ENCODE measurements at places on chromosomes 7 and 10.

DNA sequence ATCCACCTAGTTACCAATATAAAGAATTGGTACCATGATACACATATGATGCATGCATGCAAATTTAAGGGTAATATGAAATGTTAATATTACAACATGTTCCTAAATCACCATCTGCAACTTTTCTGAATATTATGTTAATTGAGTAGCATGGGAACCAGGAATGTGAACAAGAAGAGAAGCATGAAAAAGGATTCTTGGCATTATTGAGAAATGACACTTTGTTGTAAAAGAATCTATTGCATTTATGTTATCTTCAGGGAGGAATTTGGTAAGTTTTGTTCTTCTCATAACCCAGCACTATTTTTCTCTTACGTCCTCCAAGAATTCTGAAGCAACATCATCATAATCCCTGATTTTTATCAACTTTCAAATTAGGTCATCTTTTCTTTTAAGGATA is 159.9 kb upstream of the SLC25A13 start:
- no peak for DNase-seq

DNA sequence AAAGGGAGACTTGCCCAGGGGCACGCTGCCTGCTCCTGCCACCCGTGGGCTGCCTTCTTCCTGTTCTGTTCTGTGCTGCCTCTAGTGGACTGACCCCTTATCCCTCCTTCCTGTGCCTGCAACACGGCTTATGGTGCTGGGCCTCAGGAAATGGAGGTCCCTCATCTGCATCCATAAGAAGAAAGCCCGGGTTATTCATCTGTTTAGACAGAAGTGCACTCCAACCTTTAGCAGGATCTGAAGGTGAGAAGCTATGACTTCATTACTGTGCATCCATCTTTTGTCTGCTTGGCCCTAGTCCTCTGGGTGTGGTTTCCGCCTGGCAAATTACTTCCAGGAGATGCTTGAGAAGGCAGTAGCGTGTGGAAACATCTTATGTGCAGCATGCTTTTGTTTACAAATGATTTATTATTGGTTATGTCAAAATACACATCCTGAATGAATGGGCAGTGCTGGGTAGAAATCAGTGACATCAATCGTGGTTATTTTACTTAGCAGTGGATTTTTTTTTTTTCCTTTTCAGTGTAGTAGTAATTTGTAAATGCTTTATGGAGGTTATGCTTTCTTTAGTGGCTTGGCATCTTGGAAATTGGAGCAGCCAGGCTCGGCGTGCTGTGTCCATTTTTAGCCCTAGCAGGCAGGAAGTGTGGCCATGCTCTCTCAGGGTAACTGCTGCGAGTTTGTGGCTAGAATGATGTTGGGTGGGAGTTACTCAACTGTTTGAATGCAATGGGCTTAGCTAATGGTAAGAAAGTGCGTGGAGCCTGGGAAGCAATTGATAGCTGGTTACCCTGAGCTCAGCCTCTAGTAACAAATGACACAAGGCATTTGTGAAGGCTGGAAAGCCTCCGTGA is 12.7 kb downstream of the PTPRE start:
- no peak for DNase-seq

- DNase-seq: no peak
Measured at GRCh38 chr10:124685261-124685660, 58.9 kb downstream of the FAM53B start.

GRCh38 chr10:71999360-72000072 is 35.3 kb downstream of the CHST3 start:
- DNase-seq: no peak

GRCh38 chr10:29692121-29692539 is 57.4 kb upstream of the SVIL start:
- DNase-seq: no peak

DNA sequence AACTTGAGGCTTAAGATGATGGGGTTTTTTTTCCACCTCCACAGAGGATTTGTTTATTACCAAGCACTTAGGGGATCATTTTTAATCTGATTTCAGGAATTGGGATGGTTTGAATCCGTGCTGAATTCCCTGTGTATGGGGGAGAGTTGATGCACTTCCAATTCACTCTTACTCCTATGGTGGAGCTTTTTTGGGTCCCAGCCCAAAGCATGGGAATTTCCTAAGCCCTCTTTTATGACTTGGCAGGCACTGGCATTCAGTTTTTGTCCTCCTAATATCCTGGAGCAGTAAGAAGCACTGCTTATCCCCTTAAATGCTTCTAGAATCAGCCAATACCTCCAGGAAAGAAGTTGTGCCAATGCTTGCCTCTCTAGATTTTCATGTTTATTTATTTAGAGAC is 78.7 kb downstream of the HYCC1 start:
- DNase-seq: no peak

- no peak for DNase-seq
Measured at GRCh38 chr7:151252961-151253711, 4.6 kb upstream of the SMARCD3 start.

DNA sequence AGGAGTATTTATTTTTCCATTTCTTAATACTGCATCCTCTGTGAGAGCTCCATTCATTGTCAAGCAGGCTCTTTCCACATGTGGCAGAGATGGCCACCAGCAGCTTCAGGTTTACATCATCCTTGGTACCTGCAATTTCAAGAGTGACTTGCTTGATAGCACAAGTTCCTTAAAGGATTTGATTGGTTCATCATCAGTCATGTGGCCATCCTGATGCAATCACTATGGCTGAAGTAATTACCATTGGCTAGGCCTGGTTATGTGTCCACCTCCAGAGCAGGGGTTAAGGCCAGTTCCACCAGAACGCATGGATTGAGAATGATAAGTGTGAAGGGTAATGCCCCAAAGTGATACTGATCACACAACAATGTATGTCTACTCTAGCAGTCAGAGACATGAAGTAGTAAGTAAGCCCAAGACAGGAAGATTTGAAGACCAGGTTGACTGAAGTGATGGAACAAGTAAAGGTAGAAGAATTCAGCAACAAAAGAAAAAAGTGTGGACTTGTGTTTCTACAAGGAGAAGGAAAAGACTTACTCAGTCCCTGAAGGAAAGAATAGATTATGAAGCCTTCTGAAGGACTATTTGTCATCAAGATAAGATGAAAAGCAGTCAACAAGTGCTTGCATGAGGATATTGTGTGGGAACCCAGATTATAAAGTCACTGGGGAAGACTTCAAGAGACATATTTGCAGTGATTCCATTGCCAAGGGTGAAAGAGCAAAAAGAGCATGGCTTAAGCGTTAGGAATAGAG is 26.4 kb upstream of the PRKAR2B start:
- no peak for DNase-seq

- DNase-seq: no peak
Measured at GRCh38 chr10:48533951-48534720, 70.7 kb downstream of the ARHGAP22 start.

GRCh38 chr10:60237977-60238758 is 151.5 kb downstream of the ANK3 start:
- DNase-seq: no peak

DNA sequence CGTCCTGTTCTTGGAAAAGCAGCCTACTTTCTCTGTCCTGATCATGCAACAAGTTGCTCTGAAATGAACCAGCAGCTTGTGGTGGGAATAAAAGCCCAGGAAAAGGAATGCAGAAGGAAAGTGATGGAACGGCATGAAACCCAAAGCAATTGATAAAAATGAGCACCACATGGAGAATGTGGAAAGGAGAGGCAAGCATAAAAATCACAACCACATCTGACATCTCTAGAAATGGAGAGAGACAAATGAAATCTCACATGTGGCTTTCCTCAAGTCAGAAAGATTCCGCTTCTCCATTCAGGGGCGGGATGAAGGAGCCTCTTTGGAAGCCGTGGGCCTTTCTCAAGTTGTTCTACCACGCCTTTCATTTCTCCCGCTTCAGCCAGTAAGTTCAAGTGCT is 631.7 kb upstream of the GALNT17 start:
- DNase-seq: no peak

GRCh38 chr10:110898391-110898790 is 20.6 kb downstream of the BBIP1 start:
- DNase-seq: no peak
